Substantia nigra (tissue), 51 donors: ENCODE measurements at places on chromosomes 5 and 9.

GRCh38 chr5:13945271-13945670 is 783 bp upstream of the DNAH5 start:
- DNase-seq: no peak

DNA sequence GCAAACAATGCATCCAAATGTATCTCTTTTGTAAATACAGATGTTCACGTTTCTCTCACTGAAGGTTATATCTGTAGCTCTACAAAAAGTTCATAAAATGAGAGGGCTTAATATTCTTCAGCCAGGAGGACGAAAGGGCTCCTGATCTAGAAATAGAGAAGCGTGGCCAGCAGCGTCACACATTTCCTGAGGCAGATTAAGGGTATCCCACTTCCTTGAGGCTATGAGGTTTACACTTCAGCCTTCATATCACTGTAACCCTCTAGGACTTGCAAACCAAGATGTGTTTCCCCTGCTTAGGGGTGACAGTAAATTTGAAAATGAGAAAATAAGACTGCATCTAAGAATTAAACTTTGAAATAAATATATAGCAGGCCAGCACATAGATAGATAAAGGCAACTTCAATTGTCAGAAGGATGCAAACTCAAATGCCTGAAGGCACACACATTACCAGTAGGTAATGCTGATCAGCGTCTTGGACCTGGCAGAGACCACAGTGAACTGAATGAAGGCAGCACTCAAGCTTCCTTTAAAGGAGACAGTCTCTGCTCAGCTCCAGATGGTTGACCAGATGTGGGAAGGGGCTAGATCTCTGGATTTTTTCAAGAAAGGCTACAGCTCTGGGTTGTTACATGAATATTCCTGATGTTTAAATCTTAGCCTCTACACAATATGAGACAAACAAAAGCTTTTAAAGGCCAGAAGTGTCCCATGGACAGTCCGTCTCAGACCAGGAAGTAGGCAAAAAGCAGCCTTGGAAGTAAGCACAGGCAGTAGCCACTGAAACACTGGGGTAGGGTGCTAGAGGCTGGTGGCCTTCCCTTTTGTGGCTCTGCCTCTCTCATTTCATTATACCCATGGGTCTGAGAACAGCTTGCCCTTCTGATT is 197.7 kb downstream of the MCTP1 start:
- DNase-seq: no peak

GRCh38 chr9:18786911-18787650 is 245.9 kb downstream of the SAXO1 start:
- DNase-seq: no peak

DNA sequence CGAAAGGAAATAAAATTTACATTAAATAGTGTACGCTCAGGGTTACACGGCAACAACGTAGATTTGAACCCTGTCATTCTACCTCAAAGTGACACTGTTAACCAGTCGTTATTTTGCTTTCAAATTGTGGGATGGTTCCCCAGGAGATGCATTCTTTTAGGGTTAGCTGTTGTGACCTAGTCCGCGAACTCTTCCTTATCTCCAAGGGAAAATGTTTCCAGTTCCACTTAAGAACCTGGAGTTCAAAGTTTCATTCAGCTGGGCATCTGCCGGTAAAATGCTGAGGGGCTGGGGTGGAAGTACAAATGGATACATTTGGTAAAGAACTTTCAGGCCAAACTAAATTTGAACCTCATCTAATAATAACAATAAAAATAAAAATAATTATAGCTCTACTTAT is 264.6 kb downstream of the NR3C1 start:
- DNase-seq: no peak

- DNase-seq: no peak
Observed at GRCh38 chr5:14171046-14171445, 27.9 kb downstream of the TRIO start.

DNA sequence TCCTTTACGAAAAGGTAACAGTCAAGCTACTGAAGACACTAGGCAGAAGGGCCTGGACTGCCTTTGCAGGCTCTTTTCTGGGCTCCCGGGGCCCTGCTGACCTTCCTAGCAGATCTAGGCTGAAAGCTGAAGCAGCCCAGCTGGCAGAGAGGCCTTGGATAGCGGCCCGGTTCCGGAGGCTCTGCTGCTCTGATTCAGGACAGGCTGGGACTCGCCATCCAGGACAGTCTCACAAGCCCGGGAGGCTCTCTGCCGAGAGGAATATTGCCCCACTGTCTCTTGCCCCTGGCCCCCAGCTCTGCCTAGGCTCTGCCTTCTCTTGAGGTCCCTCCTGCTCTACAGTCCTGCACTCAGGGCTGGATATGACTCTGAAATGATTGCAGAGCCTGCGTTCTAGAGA is 67.8 kb downstream of the PSD2 start:
- DNase-seq: peak; percentile 82

DNA sequence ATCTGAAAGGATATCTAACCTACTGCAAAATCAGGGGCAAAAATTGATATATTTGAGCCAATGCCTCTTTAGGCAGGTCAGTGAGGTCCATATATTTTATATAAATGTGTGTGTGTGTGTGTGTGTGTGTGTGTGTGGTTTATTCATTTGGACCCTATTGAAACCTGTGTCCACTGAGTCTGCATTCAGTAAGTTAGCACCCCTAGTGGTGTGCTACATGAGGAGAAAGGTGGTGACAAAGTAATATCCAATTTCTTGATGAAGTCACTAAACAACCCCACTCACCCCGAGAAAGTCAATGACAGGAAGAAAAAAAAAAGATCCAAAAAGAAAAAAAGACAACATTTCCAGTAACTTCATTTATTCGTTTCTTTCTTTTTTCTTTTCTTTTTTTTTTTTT is 4.1 kb downstream of the FBXW11 start:
- DNase-seq: no peak

- DNase-seq: no peak
Observed at GRCh38 chr5:56099346-56099745, 104.6 kb upstream of the IL6ST start.

DNA sequence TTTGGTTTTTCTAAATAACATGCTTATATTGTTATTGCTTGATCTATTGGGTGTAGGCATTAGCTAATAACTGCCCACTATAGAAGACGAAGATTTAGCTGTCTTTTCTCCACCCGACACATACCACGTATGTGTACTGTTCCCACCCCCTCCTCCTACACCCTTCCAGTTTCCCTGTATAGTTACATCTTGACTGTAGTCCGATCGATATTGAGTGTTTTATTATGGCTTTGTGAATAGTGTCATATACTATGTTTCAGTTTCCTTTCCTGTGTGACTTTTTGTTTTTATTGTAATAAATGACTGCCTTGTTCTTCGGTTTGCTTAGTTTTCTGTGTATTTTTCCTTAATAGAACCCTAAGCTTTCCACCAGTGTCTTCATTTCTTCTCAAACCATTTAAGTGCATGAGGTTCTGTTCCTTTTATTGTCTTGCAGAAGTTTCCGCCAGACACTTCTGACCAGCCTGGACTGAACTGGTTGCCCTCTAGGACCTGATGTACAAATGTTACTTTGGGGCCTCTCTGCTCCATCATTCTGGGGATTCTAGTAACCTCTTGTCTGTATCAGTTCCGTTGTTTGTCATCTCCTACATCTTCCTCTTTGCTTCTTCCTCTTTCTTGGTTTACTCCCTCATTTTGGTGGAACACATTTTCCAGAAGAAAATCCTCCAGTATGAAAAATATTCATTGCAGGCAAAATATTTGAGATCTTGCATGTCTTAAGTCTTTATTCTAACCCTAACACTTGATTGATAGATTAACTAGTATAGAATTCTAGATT is 61.8 kb downstream of the PRKACG start:
- DNase-seq: no peak

DNA sequence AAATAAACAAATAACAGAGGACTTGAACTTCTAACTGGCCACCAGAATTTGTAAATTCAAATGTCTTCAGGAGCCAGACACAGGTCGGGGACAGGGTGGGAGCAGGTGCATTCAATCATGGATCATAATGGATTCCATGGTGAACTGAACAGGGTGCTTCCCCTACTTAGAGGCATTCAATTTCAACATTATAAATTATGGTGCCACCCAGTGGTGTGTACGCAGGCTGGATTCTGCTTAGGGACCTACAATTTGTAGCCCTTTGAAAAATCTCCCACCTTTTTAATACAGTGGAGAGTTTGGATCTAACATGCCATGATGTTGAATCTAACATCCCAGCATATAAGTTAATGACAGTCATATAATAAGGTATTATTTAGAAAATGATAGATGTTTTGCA is 22.3 kb downstream of the KLF9 start:
- no peak for DNase-seq

DNA sequence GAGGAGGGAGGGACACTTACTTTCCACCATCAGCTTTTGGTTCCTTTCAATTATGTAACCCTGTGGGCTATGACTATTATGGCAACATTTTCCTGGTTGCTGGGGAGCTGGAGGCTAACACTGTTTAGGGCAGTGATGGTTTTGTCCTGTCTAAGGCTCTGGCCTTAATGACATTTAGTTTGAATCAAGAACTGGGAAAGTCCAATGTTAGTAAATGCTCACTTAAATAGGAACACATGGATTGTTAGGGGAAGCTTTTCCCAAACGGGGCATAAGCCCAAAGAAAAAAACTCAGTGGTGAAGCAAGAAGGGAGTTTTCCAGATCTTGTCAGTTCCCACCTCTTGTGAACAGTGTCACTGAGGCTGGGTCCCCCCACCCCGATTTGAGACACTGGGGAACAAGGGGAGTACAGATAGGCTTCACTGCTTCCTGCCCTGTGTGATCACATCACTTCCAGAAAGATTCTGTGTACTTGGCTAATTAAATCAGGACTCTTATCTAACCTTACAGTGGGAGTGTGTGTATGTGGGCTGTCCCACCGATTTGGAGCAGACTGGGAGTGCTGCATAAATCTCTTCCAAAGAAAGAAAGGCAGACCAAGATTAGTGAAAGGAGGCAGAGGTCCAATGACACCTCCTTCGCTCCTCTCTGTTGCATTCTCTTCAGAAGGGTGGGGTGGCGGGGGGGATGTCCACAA is 206.4 kb downstream of the PTTG1 start:
- DNase-seq: no peak

DNA sequence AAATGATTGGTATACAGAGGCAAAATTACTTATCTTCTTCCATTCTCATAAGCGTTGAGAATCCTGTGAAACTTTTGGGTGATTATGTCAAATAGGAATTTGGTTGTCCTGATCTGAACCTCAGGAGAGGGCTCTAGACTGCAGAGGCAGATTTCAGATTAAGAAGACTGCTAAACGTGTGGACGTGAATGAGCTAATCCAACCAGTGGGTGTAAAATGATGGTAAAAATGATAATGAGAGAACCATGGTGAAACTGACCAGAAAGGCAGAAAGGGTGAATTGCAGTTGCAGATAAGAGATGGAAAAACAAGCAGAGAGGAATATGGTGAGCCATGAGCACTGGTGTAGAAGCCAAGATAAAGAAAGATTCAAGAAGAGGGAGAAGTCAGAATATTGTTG is 1200.2 kb upstream of the CDH6 start:
- no peak for DNase-seq

DNA sequence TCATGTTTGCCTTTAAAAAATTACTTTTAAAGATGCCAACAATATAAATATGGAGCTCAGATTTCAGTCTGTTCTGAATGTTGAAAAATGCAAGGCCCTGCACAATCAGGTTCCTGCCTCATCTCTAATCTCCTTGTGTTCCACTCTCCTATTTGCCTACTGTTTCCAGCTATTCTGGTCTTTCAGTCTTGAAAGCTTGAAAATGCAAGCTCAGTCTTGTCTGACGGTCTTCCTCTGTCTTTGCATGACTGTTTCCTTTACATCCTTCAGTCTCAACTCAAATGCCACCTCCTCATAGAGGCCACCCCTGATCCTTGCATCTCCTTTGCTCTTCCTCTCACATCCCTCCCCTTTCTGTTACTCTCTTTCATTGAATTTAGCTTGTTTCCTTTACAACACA is 354.9 kb downstream of the KIF4B start:
- DNase-seq: no peak

DNA sequence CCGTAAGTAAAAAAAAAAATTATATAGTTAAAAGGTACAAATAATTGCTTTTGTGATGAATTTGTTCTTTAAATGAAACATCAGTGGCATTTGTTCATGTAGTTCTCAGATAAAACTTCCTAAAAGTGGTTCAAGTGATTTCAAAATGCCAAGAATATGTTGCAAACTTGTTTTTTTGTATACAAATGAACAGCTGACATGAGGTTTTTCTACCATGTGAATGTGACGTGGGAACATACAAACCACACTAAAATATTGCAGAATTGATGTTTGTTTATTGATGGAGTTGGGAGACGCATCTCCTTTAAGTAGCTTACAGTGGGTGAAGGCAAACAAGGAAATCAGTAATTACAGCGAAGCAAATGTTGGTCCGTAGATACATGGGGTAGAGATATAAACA is 16.9 kb downstream of the BASP1 start:
- no peak for DNase-seq

- no peak for DNase-seq
Observed at GRCh38 chr5:15693933-15694332, 194.0 kb downstream of the FBXL7 start.

DNA sequence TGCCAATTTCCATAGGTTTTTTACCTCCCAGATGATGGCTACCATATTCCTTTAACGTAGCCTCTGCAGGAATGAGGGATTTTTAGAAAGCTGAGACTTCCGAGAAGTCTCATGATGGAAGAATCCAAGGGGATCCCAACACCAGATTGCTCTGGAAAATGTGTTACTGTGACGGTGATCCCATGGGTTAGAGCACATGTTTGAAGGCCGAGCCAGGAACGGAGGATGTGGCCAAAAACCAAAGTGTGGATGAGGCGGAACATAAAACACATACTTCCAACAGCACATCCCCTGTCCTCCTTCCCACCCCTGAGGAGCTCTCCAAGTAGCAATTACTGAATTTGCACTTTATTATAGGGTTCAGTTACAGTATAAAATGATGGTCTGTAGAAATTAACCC is 82.6 kb downstream of the GPR21 start:
- no peak for DNase-seq

- no peak for DNase-seq
Observed at GRCh38 chr9:70772601-70773000, 348.8 kb downstream of the TRPM3 start.

GRCh38 chr5:150209099-150209635 is 19.3 kb downstream of the SLC6A7 start:
- DNase-seq: no peak

GRCh38 chr9:27485158-27485557 is 38.9 kb upstream of the IFNK start:
- no peak for DNase-seq

GRCh38 chr9:130107234-130107861 is 53.6 kb downstream of the GPR107 start:
- DNase-seq: peak; percentile 55

GRCh38 chr9:136416427-136416826 is 6.0 kb downstream of the PMPCA start:
- no peak for DNase-seq

GRCh38 chr5:83956386-83956785 is 235.7 kb upstream of the HAPLN1 start:
- DNase-seq: no peak

- DNase-seq: no peak
Observed at GRCh38 chr5:94267350-94267899, 351.0 kb downstream of the KIAA0825 start.
